ENCODE measurements at places on chromosomes 7 and 10. TPM values are rescaled to one million over a fixed set of nuclear protein-coding genes. Genes with fewer than 3 reads are reported as not detected.

- DNase-seq: no peak
These were observed 103.2 kb downstream of the WDR37 start for GRCh38 chr10:1159131-1160061.

Gene CISD1
- 44.5 TPM for total RNA-seq

- DNase-seq: no peak
These were observed 141.1 kb upstream of the CDK13 start for GRCh38 chr7:39808796-39809481.

DNA sequence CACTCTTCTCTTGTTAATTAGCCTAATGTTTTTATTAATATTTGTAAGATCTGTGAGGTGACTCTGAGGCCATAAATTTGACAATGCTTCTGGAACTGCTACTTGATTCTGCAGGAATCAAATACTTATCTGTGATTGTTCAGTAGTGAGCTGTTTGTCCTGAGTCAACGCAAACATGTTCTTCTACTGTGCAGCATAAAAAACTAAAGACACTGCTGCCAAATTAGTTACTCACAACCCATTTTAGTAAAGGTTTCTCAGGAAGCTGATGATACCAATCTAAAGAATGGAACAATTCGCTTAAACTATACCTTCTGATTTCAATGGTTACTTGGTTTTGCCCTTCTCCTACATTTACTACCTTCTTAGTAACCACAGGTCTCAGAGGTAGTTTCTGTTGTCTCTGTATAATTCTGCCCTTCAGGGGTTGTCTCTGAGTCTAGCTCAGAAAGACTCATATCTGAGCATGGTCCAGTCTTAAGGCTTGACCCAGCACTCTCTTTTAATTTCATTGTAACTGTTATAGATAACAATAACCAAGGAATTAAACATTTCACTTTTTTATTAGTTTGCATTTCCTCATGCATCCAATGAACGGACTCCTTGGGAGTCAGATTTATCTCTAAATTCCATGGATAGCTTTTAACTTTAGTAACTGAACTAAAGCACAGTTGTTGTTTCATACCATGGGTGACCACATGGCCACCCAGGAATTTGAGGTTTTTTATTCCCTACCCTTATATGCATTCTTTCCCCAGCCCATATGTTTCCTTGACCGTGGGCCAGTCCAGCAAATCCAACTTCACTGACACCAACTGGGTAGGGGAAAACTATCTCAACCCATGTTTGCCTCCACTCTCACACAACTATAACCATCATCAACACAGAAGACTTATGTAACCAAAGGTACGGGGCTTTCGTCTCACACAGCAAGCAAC lies 309.5 kb upstream of the TEX47 start:
- no peak for DNase-seq

- DNase-seq: no peak
These were observed 109.0 kb downstream of the CCDC71L start for GRCh38 chr7:106551936-106552335.

Gene LLCFC1
- total RNA-seq: not detected

DNA sequence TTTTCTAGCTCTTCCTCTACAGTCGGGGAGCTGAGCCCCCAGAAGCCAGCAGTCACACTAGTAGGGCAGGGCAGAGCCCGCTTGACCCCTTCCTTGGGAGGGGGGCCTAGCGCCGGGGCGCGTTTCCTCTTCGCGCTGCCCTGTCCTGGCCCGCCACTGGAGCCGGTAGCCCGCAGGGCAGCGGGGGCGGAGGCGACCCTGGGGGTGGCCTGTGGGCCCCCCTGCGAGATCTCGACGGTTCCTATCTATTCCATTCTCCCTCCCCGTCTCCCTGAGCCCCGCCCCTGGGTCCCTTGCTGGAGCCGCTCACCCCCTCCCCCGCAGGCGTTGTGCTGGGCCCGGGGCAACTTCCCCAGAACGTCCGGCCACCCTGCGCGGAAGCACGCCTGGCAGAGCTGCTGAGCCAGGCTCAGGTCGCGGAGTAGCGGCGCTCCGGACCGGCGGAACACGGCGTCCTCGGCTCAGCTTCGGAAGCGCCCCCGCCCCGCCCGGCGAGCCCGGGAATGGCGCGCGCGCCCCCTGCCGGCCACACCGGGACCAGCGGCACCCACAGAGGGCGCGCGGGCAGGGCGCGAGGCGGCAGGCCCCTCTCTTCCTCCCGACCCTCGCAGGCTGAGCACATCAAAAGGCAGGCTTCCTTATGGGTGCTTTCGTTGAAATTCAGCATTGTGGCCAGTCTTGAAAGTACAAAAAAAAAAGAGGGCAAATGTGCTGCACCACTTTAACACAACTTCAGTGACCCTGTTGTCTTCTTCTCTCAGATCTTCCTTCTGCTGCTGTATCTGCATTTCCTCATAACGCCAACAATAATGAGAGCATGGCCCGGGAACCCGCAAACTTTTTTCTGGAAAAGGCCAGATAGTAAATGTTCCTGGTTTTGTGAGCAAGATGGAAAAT lies 327.6 kb downstream of the TNS3 start:
- no peak for DNase-seq

Gene MSMB
- total RNA-seq: not detected

Gene BTBD16
- 0.53 TPM for total RNA-seq

GRCh38 chr10:46022978-46023702 lies 7.3 kb downstream of the NCOA4 start:
- peak; percentile 75 for DNase-seq

DNA sequence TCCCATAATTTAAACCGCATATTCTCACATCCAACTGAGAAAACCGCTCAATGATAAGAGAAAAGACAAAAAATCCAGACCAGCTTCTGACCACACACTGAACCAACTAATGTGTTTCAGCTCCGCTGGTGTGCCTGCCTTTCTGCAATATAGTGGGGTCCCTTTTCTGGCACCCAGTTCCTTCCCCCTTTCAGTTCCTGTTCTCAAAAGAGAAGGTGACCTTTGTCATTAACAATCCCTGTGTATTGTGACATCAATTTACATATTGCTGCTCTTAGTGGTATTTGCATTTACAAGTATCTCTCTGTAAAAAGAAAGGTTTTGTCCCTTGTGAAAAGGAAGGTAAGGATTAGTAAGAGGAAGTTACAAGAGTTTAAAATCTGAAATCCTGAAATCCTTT lies 1.4 kb downstream of the PPP1R17 start:
- no peak for DNase-seq

Gene TRPV5
- not detected for total RNA-seq

Gene GLI3
- 8.3 TPM for total RNA-seq

Gene SLC26A4
- total RNA-seq: 0.14 TPM

GRCh38 chr7:148397551-148397950 lies 193.0 kb upstream of the C7orf33 start:
- DNase-seq: no peak

- peak; percentile 35 for DNase-seq
These were observed 124.5 kb downstream of the TMEM168 start for GRCh38 chr7:112665709-112666108.

DNA sequence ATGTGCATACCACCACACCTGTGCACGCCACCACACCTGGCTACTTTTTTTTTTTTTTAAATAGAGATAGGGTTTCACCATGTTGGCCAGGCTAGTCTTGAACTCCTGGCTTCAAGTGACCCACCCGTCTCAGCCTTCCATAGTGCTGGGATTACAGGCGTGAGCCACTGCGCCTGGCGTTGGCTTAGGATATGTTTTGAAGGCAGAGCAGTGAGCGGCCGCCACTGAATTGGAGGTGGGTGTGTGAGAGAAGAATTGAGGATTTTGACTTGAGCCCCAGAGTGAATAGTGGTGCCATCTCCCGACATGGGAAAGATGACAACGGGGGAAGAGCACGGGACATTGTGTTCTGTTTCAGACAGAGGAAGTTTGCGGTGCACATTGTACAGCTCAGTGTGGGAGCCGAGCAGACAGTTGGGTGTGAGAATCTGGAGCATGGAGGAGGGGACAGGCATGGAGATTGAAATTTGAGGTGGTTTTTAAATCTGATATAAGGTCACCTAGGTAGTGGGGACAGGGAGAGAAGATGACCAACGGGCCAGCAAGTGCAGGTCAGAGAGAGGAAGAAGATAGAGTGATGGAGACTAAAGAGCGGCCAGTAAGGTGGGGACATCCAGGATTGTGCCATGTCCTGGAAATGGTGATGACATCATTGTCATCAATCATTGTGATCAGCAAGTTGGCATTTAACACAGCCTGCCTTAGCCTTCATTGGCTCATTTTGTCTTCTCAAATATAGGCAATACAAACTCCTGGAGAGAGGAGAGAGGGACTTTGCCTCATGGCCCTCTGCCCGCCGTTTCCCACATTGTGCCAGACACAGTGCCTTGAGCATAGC lies 35.8 kb downstream of the VWA2 start:
- no peak for DNase-seq

Gene MMD2
- not detected for total RNA-seq

GRCh38 chr7:50368366-50368765 lies 63.9 kb downstream of the IKZF1 start:
- no peak for DNase-seq

Gene CNPY1
- not detected for total RNA-seq

GRCh38 chr10:104732222-104732621 lies 91.1 kb downstream of the SORCS3 start:
- no peak for DNase-seq

DNA sequence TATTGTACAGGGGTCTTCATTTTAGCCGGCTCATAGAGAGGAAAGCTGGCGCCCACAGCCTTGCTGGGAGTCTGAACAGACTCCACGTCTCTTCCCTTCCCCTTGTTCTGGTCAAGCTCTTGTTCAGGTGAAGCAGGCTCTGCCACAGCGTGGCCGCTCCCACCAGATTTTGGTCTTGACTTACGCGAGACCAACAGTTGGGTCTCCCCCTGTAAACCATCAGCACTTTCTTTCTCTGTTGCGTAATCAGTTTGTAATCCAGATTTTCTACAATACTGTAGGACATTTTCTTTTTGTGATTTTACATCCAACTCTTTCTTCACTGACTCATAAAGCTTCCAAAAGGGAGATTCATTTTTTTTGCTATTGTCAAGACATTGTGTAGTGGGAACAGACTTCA lies 10.9 kb downstream of the MKI67 start:
- DNase-seq: no peak

DNA sequence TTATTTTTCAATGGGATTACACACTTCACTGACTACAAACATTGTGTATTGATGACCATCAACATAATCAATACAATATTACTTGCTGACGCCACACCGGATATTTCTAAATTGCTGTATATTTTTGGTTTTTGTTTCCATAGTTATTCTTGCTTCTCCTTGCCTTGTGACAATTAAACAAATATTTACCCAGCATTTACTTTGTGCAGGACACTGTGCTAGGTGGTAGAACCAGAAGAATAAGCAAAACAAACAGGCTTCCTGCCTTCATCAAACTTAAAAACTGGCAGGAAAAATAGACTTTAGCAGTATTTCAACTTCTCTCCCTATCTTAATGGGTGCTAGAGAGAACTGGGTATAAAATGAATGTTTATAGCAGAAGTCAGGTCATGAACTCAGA lies 50.6 kb downstream of the ZNF277 start:
- no peak for DNase-seq

DNA sequence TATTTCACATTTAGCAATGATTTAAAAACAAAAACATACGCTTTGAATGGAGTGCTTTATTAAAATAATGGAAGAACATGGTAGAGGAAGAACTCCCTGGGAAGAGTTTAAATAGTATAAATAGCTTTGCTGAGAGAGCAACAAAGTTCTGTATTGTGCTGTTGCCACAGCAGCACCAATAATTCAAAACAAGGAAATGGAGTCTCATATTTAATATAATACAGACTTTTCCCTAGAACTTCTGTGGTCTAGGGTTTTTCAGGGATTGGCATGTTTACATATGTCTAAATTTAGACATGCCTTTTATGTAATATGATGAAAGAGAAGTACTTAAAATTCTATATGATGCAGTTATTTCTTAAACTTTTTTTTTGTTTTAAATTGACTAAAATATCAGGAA lies 217.2 kb upstream of the HDAC9 start:
- no peak for DNase-seq

Gene IFIT1B
- total RNA-seq: not detected

DNA sequence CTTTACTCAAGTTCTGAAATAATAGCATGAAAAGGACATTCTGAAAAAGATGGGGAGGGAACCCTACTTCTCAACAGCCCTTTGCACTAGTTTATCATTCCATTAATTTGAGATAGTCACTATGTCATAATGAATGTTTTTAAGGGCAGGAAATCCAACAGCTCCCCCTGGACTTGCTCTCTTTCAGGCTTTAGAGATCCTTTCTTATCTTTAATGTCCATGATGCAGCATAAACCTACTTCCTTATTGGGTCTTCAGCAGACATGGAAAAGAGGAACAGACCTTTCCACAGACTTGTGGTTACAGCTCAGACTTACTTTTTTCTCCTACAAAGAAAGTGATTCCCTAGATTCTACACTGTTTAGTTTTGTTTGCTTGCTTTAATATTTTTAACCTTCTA lies 87.3 kb downstream of the IDE start:
- DNase-seq: no peak

- peak; percentile 64 for DNase-seq
These were observed 512 bp downstream of the FAM24B start for GRCh38 chr10:122878799-122879338.

Gene LRRD1
- not detected for total RNA-seq

- DNase-seq: no peak
These were observed 97.3 kb downstream of the CLEC2L start for GRCh38 chr7:139620676-139621344.

DNA sequence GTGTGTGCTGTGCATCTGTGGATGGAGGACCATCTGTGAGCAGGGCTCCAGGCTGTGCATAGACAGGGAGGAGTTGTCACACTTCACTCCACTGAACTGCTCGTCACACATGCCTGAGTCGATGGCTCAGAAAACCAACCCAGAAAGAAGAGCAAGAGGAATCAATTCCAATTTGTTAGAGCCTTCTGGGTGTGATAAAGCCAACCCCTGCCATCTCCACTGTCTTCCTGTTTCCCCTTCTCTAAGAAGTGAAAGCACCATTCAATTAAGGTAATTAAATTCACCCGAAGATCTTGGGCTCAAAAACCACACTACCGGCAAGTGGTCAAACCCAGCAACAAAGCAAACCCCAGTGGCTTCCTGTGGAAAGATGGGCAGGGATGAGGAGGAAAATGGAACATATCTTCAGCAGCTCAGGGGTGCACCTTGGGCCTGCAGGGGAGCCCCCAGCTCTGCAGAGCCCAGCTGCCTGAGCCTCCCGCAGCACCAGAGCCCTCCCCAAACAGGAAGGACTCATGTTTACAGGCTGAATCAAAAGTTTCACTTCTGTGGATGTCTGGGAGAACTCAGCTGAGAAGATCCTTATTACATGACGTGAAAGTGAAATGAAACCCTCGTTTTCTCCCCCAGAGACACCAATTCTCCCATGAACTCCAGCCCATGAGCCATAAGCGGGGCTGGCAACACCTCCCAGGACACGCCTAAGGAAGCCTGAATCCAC lies 10.9 kb downstream of the C10orf71 start:
- no peak for DNase-seq

- DNase-seq: no peak
These were observed 512.9 kb downstream of the SUGCT start for GRCh38 chr7:40647719-40648118.

DNA sequence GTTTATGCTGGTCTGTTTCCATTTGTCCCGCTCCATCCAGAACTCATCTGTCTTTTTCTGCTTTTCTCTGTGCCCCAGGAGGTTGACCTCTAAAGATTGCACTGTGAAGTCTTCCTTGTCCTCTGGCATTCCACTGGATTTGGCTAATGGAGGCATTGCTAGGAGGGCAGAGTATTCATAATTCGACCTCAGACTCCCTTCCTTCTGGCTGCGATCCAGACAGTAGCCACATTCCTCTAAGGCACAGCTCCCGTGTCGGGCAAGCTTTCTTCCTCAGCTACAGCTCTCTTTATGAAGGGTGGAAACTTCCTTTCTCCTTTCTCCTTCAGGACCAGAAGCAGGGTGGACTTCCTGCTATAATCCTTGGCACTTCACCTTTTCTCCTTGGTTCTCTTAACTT lies 175.9 kb downstream of the BAMBI start:
- DNase-seq: no peak

Gene C7orf33
- total RNA-seq: not detected

All from foreskin keratinocyte (primary cell).